Right ventricle myocardium superior (tissue), 1 donor: ENCODE measurements at places on chromosomes 3 and 15. TPM values are rescaled to one million over a fixed set of nuclear protein-coding genes. Genes with fewer than 3 reads are reported as not detected.
A peak's percentile ranks its signal among the peaks of the same experiment; 100 is the strongest.

DNA sequence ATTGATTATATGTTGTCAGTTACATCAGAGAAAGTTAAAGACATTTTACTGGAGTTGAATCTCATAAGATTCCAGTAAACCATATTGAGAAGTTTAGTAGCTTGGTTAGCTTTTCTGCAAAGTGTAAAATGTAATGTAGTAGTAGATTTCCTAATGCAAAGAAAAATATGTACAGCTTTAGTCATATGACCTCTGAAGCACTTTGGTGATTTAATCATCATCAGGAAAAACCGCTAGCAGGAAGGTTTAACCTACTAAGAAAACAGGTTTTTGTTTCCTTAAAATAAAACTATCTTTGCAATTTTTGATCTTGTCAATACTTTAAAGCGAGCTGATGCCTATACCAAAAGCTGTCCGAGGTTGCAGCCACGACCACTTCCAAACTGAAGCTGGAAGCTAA lies 364.6 kb upstream of the ZNF385D start:
- no peak for DNase-seq

- DNase-seq: no peak
These were observed 16.8 kb upstream of the FMN1 start for GRCh38 chr15:33211176-33211808.

DNA sequence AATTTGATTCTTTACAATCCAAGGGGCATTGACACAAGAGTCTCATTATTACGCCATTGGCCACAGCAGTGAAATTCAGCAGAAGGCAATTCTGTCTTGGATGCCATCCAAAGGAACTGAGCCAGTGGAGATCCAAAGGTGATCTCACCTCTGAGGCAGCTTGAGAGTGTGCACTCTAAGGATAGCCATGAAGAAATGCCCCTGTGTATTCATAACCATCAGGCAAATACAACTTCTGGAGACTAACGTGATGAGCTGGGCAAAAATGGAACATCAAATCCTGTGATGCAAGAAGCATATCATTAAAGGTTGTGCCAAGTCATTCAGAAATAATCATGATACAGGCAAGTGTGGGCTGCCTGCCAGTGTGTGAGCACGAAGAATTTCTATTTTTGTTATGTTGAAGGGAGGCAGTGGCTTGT lies 41.4 kb downstream of the ROBO2 start:
- DNase-seq: peak; percentile 48

DOCK3 gene
- 3.6 TPM for total RNA-seq

MYEF2 gene
- 7.1 TPM for total RNA-seq

DNA sequence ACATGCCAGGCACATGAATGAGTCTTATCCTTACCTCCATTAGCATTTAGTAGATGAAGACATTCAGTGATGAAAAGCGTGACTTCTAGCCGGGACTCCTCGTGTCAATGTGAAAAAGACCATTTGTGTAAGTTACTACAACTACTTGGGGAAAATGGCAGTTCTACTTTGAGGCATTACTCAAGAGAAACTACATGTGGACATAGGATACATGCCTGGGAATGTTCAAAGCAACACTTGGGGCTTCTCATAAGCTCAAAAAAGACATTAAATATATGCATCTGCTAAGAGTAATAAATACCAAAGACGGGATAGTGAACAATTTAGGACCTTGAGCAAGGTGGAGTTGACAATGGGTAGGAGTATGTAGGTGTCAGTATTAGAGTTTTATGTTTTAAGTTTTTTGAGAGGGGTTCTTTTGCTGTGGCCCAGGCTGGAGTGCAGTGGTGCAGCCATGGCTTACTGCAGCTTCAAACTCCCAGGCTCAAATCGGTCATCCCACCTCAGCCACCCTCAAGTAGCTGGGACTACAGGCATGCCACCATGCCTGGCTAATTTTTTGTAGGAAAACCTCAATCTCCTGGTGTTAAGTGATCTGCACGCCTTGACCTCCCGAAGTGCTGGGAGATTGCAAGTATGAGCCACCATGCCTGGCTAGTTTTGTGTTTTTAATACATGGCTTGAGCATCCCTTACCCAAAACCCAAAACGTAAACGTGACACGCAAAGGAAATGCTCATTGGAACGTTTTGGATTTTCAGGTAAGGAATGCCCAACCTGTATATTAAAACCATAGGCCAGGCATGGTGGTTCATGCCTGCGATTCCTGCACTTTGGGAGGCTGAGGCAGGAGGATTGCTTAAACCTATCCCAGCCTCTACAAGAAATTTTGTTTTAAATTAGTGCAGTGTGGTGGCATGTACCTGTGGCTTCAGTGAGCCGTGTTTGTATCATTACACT lies 3.9 kb downstream of the RPLP1 start:
- DNase-seq: no peak

DNA sequence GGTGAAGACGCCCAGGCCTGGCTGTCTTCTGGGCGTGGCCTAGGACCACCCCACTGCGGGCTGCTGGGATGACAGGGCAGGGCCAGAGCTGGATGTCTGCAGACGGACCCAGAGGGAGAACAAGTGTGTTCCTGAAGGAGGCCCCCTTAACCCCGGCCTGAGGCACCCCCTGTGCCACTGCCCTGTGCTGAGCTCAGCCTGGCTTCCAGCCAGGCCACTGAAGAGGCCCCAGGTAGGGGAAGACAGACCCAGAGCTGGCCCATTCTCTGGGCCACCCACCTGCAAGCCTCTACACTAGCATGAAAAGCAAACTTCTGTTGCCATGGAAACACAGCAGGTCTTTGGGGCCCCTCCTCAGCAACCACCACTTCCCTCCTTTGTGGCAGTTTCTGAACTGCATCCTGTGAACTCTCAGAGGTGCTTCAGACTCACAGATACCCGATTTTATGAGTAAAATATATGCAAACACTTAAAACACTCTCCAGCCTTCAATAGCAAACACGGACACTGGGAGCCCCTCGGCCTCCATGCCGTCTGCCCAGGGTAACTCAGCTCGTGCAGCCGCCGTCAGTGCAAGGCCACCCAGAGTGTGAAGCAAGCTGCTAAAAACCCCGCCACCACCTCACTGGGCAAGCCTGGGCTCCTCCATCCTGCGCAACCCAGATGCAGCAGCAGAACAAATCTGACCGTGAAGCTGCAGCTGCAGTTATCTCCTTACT lies 42.5 kb downstream of the CMTM6 start:
- DNase-seq: no peak

SLC27A2 gene
- total RNA-seq: 0.24 TPM

GRCh38 chr3:129576514-129577352 lies 29.7 kb downstream of the PLXND1 start:
- DNase-seq: peak; percentile 80

MYRIP gene
- 1.6 TPM for total RNA-seq

GRCh38 chr3:170256597-170256996 lies 34.4 kb downstream of the PRKCI start:
- DNase-seq: no peak

DNA sequence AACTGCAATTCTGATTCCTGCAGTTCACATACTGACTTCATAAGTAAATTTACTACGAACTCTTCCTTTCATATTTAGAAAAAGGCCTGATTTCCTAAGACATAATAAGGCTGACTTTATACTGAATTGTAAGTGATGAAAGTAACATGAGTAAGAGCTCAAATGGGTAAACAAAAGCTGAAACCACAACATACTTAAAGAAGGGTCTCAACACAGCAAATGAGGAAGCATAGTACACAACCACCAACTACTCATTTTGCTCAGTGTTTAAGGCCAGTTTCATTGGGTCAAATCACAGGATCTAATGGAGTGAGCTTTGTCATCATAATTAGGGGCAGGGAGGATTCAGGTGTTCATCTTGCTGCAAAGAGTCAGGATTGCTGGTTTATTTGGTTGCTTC lies 81.4 kb downstream of the SETD2 start:
- no peak for DNase-seq

- no peak for DNase-seq
These were observed 32.6 kb upstream of the SLC41A3 start for GRCh38 chr3:126116526-126116925.

GRCh38 chr3:43785551-43785950 lies 94.8 kb downstream of the ABHD5 start:
- no peak for DNase-seq

- no peak for DNase-seq
These were observed 923.5 kb downstream of the ROBO1 start for GRCh38 chr3:78844307-78844706.

PLIN1 gene
- 9.9 TPM for total RNA-seq

DNA sequence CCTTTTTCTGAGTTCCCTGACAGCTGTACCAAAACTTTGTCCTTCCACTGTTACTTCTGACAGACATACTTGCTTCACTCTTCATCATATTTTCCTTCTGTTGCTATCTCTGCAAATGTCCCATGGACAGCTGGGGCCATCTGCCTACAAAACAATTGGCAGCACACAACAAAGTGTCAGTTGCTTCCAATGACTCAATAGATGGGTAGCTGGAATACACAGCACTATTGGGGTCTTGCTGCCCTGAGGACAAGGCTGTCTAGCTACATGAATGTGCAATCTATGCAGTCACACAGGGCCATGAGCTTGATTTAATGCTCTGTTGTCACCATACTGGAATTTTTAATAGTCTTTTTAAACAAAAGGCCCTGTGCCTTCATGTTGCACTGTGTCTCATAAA lies 192.8 kb downstream of the DTWD1 start:
- no peak for DNase-seq

DNA sequence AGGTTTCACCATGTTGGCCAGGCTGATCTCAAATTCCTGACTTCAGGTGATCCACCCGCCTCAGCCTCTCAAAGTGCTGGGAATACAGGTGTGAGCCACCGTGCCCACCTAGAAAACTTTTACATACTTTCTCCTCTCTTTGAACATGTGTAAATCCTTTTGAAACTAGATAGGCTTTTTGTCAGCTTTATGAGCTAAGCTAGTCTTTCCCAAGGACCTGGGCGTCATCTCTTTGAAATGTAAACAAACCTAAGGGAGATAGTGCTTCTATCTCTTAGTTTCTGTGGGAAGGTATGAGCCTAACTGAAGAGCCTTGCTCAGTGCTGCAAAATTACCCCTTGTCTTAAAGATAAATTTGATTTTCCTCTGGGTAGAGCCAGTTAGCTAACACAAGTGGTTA lies 4.8 kb downstream of the CX3CR1 start:
- DNase-seq: no peak

SLCO2A1 gene
- total RNA-seq: 8.3 TPM

DNA sequence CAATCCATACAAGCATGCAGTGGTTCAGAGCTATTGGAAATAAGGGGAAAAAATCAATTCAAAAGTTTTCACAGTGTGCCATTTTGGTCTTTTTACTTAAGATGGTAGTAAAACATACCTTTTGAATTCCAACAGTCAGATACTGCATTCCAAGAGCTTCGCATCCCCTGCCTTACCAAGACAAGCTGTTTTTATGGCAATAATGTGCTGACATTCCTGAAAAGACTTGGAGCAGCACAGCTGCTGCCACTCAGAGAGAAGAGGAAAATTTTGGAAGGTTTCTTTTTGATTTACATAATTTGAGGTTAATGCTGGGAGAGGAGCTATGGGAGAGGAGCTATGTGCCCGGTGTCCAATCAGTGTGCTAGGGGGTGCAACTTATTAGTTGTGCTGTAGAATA lies 148.3 kb downstream of the FEZF2 start:
- DNase-seq: no peak

GRCh38 chr3:129006864-129007263 lies 5.8 kb downstream of the EFCC1 start:
- DNase-seq: no peak

DNA sequence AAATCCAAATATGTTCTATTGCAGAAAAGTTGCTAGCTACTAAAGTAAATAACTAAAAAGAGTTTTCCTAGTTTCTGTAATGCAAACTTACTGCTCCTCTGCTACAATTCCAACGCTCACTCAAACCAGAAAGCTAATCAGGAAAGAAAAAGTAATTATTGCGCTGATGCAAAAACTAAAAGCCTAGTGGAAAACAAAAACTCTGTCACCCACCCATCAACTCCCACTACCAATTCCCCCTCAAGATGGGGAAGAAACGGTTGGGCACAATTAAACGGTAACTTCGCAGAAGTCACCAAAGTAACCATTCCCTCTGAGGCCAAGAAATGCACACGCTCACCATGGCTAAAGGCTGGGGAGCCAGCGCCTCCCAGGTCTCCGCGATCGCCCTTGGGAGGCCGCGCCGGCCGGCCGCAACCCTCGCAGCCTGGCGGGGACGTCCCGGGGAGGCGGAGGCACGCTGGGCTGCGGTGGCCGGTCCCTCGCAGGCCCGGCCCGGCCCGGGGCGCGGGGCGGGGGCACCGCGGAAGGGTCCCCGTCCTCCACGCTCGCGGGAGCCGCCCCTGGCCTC lies 684 bp downstream of the SLTM start:
- DNase-seq: no peak

DNA sequence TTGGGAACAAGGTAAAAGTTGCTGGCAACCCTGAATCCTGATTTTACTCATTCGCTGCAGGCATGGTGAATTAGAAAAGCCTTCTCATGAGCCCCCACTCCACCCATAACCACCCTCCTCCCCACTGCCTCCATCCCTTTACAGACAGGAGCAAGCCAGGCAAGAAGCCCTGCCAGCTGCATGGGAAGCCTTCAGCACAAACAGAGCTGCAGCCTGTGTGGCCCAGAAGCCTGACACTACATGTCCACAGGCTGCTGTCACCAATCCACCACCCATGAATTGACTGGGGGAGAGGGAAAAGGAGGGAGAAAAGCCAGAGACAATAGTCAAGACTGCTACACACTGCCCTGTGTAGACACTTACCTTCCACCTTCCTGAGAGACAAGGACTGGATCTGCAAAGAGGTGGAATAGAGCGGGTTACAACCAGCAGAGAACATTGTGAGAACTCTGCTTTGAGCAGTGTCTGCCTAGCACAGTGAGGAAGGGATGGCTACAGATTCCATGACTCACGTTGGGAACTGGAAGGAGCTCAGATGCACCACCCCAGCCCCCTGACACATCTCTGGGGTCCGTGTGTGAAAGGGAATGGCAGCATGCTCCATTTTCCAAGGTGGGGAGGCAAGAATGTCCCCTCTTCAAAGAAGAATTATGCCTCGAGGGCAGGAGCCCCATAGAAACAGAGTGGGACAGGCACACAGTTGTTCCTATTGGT lies 33.9 kb downstream of the DZIP1L start:
- DNase-seq: no peak

DNA sequence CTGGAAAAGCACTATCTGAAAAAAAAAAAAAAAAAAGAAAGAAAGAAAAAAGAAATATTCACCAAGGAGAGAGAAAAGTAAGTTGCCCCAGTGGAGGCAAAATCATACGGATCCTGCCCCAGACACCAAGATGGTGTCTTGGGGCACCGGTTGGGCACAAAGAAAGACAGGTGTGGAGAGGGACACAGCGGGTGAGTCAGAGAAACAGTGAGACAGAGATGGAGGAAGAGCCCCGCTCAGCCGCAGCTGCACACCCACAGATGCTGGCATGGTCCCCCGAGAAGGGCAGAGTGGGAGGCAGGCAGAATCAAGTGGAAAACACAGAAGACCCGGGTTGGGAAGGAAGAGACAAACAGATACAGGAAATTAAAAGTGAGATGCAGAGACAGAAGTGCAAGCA lies 129.7 kb upstream of the SMAD3 start:
- no peak for DNase-seq
